ENCODE measurements at places on chromosomes 1 and 21.
A peak's percentile ranks its signal among the peaks of the same experiment; 100 is the strongest.

GRCh38 chr1:37808369-37809319, 636 bp upstream of the YRDC start:
- DNase-seq, result peak; percentile 88

DNA sequence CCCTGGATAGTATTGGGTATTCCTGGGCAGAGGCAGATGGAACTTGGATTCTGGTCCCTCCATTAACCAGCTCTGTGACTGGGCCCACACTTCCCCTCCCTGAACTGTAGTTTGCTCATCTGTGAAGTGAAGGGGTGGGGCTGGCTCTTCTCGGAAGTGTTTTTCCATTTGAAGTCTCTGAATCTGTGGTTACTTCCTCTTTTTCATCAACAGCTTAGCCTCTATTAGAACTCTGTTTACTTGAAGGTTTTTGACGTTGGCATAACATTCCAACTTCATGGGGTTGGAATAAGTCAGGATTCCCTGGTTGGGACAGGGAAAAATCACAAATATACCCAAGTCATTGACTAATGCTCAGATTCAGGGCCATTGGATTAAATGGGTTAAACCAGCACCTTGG, 3.6 kb downstream of the KIAA0040 start:
- no peak for DNase-seq

DNA sequence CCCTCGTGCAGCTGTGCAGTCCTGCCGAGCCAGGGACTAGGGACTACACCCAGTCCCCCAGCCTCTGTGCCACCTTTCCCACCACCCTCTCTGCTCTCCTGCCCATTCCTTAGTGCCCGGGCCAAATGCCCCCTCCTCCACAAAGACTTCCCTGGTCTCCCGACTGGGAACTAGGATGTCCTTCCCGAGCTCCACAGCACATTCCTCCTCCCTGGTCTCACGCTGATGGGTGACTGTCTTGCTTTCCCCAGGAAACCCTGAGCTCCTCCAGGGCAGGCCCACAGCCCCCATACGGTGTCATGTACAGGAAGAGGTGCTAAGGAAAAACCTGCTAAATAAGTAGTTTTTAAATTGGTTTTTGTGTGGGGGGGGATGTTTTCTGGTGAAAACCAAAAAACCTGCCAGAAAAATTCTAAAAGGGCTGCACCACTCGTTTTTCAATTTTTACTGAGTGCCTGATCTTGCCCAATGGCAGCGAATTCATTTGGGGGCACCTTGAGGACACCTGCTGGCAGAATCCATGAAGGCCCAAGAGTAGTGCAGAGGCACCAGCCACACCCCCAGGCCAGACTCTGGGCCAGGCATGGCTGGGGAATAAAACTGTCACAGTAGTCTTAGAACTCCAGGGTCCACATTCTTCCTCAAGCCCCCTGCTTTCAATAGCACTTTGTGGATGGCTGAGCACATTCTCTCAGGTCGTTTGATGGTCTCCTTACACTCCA, 50.4 kb downstream of the GLIS1 start:
- no peak for DNase-seq

GRCh38 chr21:45330075-45330781, 42.5 kb upstream of the POFUT2 start:
- peak; percentile 69 for DNase-seq

DNA sequence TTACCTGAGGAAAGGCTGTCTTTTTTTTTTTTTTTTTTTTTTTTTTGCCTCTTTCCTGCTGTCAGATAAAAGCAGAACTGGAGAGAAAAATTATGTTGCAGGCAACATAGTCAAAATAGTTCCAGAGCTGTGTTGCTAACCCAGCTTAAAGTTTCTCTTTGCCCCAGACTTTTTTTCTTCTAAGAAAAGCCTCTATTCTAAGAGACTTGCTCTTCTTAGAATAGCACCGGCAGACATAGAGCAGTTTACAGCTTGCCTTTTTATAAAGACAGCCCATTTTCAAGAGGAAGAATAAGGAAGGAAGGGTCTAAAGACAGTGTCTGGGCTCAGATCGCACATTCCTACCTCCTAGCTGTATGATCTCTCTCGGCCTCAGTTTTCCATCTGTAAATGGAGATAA, 88.7 kb downstream of the TENT5C start:
- DNase-seq, result no peak

GRCh38 chr1:234776876-234777855, 167.2 kb upstream of the IRF2BP2 start:
- peak; percentile 28 for DNase-seq

GRCh38 chr21:40797891-40798290, 49.1 kb downstream of the DSCAM start:
- no peak for DNase-seq

DNA sequence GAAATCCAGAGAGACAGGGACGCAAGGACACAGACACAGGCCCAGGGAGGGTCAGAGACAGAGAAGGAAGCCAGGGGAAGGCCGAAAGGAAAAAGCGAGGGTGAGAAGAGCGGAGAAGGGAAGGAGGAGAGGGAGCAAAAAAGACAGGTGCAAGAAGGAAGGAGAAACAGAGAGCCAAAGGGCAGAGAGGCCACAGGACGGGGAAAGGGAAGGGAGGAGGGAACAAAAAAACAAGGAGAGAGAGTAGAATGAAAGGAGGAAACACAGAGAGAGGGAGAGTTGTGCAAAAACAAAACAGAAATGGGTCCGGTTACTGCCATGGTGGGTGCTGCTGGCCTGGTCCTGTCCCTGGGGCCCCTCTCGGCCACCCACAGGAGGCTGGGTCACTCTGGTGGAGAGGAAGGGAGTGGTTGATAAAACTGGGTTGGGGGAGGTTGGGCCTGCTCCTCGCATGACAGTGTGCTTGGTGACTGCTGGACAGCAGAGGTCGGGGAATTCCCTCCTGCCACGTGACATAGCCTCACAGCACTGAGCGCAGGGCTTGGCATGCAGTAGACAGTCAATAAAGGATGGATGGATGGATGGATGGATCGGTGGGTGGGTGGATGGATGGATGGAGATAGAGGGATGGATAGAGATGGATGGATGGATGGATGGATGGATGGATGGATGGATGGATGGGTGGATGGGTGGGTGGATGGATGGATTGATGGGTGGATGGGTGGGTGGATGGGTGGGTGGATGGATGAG, 64.8 kb downstream of the RAP1GAP start:
- no peak for DNase-seq

DNA sequence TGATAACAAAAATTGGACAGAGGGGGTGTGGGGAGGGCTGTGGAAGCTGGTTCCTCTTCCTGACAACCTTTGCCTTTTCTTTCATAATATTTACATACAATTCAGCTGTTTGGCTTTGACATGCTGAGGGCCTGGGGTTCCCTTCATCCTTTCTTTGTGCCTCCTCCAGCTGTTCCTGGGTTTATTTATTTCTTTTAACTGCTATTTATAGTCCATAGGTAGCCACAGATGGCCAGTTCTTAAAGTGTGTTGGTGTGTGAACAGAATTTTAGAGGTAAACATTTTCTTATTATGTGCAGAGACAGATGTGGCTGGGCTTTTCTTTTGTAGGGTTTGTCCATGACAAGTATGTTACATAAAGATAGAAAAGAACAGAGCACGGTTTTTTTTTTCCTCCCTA, 34.1 kb upstream of the CNIH3 start:
- DNase-seq, result peak; percentile 28

DNA sequence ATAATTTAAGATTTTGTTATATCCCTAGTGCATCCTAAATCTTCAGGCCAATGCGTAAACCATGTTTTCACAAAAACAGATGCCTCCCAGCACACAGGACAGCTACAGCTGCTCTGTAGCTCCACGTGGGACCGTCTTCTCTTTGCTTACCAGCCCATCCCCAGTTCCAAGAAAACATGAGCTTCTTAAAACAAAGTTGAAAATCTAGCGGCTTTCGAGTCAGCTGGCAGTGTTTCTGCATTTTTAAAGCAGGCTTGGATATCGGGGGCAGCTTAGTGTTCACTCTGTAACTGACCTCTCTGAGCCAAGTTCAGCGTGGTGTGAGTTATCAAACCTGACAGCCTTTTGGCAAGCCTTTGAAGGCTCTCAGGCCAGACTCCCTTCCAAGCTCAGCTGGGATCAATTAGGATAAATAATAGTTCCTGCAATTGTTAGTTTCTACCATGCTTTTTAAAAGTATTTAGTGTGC, 881.5 kb downstream of the LTN1 start:
- DNase-seq, result peak; percentile 34

DNA sequence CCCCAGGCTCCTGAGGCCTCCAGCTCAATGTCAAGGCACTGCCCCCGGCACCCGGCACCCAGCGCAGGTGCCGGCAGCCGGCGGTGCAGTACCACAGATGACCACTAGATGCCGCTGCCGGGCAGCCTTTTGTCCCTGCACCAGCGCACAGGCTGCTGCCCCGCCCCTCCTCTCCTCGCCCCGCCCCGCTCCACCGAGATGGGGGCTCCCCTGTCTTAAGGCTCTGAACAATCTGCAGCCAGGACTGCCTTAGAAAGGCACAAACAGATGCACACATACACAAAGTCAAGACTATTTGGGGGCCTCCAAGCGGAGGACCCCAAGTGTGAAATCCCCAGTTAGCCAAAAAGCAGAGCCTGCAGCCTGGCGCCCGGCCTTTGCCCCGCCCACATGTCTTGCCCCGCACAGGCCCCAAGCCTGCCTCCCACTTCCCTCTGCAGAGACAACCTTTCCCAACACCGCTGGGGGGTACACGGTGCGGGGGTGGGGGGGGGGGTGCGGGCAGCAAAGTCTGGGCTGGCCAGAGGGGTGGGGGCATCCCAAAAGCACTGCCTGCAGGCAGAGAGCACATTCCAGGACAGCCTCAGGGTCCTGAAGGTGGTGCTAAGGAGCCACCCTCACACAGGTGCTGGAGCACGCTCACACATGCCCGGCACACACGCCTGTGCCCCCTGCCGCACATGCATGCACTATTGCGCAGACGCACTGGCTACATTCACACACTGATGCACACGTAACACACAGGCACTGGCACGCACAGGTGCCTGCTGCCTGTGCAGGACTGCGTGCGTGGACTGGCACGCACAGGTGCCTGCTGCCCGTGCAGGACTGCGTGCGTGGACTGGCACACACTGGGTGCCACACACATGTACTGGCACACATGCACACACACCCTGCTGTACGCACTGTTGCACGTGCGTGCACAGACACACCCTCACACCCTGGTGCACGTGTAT, 37.1 kb downstream of the ARHGEF16 start:
- DNase-seq, result peak; percentile 67

- DNase-seq, result no peak
Observed at GRCh38 chr1:224133741-224134299, 19.9 kb downstream of the FBXO28 start.

GRCh38 chr1:10862743-10863335, 66.4 kb upstream of the CASZ1 start:
- no peak for DNase-seq

- no peak for DNase-seq
Observed at GRCh38 chr1:180280617-180281016, 50.6 kb downstream of the LHX4 start.

- DNase-seq, result peak; percentile 28
Observed at GRCh38 chr1:8474369-8474768, 156.5 kb downstream of the SLC45A1 start.

DNA sequence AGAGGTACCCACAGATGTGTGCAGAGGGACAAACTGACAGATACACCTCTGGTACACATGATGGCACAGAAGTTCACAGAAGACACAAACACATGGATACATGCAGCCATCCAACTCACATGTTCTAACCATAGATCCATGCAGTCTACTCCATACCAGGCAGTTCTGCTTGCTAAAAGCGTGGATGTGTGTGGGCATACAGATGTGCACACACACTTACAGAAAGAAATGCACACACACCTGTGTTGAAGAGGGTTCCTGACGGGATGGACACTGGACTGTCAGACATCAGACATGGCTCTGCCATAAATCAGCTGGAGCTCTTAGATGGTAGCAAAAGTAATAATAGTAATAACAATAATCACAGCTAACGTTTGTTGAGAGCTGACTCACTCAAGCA, 6.8 kb downstream of the CD52 start:
- DNase-seq, result no peak

DNA sequence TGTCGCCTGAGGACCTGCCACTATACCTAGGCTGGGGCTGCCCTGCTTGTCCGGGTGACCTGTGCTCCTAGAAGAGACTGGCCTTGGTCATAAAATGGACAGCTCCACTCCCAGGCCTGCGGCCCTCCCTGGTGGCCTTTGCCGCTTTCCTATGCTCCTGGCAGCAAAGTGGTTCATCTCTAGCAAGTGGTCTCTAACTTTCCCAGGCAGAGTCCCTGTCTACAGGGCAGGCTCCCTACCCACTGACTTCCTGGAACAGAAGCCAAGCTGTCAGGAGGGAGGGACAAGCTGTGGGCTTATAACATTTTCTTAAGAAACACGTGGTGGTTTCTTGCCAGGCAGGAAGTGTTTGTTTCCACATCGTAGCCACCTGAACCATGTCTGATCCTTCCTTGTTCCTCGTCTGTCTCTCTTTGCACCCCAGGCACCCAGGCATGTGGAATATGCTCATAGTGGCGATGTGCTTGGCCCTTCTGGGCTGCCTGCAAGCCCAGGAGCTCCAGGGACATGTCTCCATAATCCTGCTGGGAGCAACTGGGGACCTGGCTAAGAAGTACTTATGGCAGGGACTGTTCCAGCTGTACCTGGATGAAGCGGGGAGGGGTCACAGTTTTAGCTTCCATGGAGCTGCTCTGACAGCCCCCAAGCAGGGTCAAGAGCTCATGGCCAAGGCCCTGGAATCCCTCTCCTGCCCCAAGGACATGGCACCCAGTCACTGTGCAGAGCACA, 10.1 kb downstream of the H6PD start:
- DNase-seq, result no peak

DNA sequence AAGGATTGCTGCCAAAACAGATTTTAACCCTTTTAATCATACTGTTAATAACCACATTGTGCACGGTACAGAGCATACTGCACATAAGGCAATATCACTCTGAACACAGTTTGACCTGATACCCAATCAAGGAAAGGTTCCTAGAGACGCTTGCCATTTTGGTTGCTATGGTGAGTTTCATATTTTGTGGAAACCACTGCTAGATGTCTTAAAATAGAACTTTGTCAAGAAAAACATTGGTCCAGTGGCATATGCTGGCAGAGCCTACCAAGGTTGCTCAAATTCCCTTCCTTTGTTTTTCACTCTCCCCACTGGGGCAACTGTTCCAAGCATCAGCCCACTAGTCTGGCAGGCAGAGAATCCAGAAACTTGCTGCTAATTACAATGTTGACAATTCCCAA, 114.8 kb upstream of the DPYD start:
- DNase-seq, result no peak
